ENCODE measurements at places on chromosomes 5 and 9.
A peak's percentile ranks its signal among the peaks of the same experiment; 100 is the strongest.

- no peak for DNase-seq
These were observed 91.3 kb downstream of the PDE6A start for GRCh38 chr5:149853331-149853648.

- DNase-seq: no peak
These were observed 13.6 kb downstream of the IL33 start for GRCh38 chr9:6229186-6229585.

DNA sequence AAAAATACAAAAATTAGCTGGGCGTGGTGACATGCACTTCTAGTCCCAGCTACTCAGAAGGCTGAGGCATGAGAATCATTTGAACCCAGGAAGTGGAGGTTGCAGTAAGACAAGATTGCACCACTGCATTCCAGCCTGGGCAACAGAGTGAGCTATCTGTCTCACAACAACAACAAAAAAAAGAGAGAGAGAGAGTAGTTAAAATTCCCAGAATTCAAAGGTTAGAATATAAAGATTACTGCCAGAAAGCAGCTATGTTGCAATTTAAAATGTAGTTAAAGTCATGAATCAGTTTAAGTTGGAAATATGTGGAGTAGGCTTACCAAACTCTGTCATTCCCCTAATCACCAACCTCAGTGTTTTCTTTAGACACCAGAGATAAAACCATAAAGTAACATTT is 58.7 kb upstream of the SUSD1 start:
- DNase-seq: no peak

GRCh38 chr9:1051584-1052275 is 1.6 kb downstream of the DMRT2 start:
- no peak for DNase-seq

DNA sequence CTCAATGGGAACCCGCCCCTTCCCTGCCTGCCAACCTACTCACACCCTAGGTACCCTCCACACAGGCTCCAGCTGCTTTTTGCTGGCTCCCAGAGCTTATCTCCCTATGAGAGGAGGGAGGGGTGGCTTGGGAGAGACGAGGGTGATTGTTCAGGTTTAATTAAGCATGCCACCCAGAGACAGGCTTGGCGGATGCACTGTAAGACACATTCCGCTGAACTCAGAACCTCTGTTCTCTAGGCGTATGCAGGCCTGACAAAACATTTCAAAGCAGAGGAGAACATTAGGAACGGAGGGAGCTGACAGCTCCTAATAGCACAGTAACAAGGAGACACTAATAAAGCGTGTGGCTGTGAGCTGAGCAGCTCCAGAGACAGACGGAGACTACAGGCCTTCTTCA is 80.1 kb downstream of the TRIM32 start:
- DNase-seq: no peak

- DNase-seq: peak; percentile 16
These were observed 33.3 kb upstream of the ABCA1 start for GRCh38 chr9:104961238-104961637.

- no peak for DNase-seq
These were observed 14.5 kb upstream of the SRP19 start for GRCh38 chr5:112846556-112846955.

- no peak for DNase-seq
These were observed 189.9 kb upstream of the VCAN start for GRCh38 chr5:83281658-83282057.

DNA sequence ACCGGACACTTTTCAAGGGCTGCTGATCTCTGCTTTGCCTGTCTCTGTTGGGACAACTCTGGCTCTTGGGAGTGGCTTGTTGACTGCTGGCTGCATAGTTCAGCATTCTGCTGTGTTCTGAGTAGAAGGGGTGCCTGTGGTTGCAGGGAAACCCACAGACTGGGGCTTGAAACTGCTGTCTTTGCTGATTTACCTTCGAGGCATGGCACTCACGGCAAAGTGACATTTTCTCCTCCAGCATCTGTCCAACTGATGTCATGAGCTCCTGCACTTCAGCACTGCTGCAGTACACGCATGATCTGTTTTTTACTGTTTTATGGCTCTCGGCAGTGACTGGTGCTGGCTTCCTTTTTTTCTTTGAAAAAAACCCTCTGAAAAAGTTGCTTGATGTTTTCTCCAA is 69.2 kb downstream of the SPATA31D1 start:
- DNase-seq: no peak

Data from activated T-helper 2 cell treated with anti-CD3 and anti-CD28 coated beads, Interferon-gamma antibody, Interleukin-2, Interleukin-4, amounts not matched to agents 10 μg/mL and 5 μg/mL and 100 μg/mL, durations not matched to agents 14 hours and 24 hours and 36 hours (primary cell).